ENCODE measurements at places on chromosomes 2 and 18.

DNA sequence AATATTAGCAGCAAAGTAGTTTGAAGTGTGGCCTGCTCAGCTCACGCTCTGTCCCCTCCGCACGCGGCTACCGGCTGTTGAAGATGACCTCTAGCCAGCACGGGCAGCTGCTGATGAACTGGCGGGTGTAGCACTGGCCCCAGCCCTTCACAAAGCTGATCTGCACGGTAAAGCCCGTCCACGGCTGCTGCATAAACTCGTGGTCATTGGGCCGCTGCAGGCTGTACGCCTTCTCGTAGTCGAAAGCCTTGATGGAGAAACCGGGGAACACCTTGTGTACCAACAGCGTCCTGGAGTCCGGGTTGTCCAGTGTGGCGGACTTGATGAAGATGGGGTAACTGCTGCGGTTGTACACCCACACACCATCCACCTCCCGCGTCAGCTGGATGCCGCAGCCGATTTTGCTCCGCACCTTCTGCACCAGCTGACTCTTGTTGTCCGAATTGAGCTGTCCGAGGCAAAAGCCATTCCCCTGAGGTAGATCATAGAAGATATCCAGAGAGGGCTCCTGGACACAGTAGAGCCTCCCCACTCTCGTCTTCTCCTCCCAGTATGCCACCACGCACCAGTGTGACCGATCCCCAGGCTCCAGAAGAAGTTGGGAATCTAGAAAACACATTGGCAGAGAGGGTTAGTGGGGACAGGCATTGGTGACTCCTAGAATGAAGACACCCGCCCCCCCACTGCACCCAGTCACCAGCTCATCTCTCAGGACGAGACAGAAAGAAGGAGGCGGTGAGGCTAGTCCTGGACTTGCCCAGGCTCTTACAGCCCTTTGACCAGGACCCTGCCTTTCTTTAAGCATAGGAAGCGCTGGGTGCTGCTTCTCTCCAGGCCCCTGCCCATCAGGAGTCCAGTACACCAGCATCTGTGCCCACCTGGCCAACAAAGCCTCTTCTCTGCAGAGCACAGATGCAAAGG is 29.2 kb downstream of the SMAD7 start:
- DNase-seq: no peak

GRCh38 chr2:170420961-170421687 is 243.2 kb downstream of the MYO3B start:
- no peak for DNase-seq

GRCh38 chr18:53784253-53784652 is 440.2 kb downstream of the MBD2 start:
- DNase-seq: no peak

DNA sequence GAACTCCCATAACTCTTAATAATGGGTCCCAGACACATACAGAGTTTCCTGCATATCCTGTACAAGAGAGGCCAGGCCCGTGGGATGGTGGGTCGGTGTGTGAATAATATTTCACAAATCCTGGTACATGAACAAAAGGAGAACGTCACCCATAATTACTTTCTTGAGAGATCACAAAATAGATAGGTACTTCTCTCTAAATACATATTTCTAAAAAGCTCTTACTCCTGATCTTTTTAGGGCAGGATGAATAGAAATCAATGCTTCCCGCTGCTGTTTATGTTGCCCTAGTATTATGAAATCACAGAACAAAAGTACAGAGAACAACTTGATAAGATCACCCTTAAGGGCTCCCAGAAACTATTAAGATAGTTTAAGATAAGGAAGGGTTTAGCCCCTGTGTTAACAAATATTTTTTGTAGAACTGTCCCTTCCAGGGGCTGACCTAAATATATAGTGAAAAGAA is 5.4 kb downstream of the IRS1 start:
- DNase-seq: no peak

- no peak for DNase-seq
Measured at GRCh38 chr2:66867063-66867441, 432.1 kb downstream of the MEIS1 start.

DNA sequence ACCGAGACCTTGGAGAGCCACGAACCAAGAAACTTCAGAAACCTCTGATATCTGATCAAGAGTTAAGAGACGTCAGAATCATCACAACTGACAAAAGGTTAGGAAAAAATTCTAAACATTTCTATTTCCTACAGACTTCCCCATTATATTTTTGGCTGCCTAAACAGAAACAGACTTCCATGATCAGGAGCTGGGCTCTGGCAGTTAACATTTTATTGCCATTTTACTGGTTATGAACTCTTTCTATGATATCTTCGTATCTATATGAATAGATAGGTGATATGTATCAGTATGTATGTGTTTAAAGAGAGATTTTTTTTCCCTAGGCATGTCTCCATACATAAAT is 31.1 kb upstream of the PPP1R1C start:
- no peak for DNase-seq

GRCh38 chr2:601387-601698 is 75.9 kb downstream of the TMEM18 start:
- no peak for DNase-seq

DNA sequence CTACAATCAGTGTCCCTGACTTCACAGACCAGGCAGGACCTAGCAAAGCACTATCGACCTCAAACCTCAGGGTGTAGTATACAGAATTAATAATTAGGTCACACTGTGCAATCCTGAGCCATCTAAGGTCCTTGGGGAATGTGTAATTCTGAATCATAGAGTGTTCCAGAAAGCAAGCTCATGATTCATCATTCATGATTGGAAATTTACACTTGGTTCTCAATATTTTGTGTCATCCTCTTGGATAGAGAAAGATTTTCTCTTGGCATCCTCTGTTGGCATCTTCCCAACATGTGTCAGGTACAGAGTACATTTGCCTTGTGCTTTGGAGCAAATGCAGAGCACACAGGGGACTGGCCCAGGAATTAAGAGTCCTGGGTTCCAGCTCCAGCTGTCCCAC is 245.0 kb upstream of the NT5C1B start:
- DNase-seq: no peak

DNA sequence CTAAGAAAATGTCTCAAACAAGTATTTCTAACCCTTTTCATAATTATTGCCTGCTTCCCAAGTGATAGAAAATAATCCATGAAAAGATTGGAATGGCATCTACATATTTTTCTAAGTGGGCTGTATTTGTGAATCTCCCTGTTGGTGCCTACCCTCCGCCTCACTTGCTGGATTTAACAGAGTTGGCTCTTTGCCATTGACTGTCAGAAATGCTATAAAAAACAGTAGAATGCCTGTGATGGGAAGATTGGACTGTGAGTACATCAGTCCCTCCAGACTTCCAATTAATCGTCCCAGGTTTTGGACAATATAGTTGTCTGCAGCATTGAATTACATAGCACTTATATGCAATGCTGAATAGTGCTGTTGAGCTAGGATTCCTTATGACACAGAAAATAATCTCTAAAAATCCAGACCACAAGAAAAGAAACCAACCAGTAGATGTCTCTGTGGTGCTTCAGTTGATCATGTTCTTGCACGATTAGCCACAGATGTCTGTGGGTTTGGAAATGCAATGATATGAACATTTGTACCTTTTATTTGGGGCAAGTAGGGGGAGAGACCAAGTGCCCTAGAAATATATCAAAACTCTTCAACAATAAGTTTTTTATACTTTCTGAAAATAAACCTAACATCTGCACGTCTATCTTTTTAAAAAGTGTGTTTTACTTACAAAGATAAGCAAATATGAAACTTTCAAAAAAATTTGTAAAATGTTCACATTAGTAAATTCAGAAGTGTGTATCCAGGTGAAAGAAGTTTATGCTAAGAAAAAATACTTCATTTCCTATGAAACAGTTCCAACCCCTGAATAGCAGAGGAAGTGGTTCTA is 88.5 kb downstream of the DYNAP start:
- DNase-seq: peak; percentile 4
